ENCODE measurements at places on chromosomes 12 and 14.

DNA sequence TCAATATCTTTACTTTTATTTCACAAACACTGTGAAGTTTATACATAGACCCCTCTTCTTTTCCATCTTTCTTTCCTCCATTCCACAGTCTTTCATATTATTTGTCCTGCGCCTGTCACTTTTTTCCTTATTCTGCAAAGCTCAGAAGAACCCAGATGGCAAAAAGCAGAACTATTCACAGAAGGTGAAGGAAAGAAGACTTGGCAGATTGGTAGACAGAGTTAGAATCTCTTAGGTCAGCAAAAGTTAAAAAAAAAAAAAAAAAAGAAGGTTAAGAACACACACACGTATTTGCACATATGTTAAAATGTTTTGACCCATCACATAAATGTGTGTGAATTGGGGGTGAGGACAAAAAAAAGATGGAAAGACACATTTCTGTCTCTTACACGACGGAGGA lies 50.3 kb upstream of the ABCC9 start:
- DNase-seq, result no peak

DNA sequence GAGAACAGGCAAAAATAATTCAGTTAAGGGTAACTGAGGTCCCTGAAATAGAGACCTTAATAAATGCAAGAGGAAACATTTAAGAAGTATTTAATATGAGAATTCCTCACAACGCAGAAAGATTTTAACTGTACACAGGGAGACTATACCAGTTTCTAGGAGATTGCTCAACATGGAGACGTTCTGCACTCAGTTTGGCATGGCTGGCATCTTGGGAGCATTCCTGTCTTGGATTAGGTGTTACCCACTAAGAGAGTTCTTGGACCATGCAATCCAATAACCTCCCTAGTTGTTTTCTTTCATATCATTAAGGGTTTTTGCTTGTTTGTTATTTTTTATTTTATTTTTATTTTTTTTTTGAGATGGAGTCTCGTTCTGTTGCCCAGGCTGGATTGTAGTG lies 302.4 kb downstream of the NELL2 start:
- DNase-seq, result no peak

DNA sequence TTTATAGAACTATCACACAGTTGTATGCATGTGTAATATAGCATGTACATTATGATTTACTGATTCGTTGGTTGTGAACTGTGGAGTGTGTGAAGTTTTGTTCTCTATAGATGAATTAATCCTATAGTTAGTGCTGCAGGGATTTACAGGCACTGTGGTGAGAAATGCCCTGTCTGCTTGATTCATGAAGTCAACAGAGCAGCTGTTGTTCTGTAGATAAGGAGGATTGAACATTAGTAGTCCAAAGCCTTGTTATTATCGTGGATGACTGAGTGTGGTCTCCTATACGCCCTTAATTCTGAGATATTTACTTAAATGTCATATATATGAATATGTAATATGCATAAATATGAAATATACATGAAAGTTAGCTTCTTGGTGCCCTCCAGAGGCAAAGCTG lies 98.3 kb downstream of the DNAH10 start:
- no peak for DNase-seq

DNA sequence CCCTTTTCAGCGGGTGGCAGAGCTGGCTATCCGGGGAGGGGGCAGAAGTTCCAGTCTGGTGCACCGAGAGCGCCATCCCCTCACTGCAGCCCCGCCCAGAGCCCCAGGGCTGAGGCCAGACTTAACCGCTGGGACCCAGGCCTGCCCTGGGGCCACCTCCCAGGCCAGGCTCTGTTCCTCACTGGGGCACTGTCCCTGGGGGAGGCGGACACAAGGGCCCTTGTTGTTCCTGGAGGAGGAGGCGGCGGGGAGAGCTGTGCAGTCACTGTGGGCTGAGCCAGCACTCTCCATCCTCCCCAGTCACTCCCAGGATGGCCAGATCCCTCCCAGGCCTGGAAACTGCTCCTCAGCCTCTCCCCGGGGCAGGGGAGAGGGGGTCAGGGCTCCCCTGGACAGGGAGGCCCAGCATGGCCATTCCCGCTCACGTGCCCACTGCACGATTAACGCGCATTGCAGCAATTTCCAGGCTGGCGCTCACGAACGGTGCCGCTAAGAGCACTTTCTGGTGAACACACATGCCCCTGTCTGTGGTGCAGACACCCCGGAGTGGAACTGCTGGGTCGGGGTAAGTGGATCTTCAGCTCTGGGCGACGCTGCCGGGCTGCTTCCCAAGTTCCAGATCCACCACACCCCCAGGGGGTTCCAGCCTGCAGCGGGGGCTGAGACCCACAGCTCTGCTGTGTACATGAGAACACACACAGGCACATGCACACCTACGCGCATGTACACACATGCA lies 89.8 kb upstream of the SFSWAP start:
- DNase-seq, result no peak

DNA sequence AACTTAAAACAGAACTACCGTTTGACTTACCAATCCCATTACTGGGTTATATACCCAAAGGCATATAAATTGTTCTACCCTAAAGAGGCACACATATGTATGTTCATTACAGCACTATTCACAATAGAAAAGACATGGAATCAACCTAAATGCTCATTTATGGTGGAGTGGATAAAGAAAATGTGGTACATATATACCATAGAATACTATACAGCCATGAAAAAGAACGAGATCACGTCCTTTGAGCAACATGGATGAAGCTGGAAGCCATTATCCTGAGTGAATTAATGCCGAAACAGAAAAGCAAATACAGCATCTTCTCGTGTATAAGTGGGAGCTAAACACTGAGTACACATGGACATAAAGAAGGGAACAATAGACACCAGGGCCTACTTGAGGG lies 31.8 kb downstream of the TMEM229B start:
- DNase-seq, result no peak

GRCh38 chr14:68547305-68548193 lies 245.3 kb downstream of the ZFP36L1 start:
- no peak for DNase-seq

DNA sequence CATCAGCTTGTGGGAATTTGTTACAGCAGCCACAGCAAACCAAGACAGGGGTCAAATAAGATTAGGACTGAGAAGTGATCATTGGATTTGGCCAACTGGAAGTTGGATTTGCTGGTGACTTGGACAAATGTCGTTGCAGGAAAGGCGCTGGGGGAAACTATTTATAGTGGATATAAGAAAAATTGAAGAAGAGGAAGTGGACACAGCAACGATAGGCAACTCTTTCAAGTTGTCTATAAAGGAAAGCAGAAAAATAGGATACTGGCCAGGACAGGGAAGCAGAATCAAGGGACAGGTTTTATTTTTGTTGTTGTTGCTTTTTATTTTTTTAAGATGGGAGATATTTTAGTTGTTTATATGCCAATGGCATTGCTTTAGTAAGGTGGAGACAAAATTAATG lies 56.2 kb upstream of the RTRAF start:
- DNase-seq, result no peak

DNA sequence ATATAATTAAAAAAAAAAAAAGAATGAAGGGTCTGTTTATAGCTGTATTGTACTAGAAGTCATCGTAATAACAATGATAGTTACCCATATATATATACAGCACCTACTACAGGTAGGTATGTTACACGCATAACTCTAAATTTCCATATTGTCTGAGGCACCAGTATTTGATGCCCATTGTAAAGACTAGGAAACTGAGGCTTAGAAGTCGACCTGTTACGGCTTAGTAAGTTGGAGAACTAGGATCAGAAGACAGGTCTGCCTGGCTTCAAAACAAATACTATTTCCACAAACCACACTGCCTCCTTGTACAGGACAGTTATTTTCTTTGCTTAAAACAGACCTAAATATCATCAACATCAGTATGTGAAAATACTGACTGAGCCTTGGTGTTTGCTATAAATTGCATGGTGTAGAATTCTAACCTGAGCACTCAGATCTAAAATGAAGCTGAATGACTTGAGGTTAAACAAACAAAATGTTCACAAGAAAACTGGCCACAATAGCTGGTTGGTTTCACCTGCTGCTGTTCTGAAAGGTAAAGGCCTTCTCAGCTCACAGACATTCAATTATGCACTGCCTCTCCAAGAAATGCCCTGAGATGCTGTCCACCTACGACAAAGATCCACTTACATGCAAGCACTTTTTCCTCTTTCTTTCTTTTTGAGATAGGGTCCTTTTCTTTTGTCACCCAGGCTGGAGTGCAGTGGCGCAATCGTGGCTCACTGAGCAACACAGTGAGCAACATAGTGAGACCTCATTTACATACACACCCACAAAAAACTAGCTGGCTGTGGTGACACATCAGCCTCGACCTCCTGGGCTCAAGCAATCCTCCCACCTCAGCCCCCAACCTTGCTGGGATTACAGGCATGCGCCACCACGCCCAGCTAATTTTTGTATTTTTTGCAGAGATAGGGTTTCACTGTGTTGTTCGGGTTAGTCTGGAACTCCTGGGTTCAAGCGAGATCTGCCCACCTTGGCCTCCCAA lies 35.7 kb downstream of the SSH1 start:
- DNase-seq, result no peak

GRCh38 chr12:43676183-43676813 lies 82.3 kb downstream of the PUS7L start:
- peak; percentile 8 for DNase-seq

- no peak for DNase-seq
These were observed 101.6 kb downstream of the SOX5 start for GRCh38 chr12:23847857-23848256.

DNA sequence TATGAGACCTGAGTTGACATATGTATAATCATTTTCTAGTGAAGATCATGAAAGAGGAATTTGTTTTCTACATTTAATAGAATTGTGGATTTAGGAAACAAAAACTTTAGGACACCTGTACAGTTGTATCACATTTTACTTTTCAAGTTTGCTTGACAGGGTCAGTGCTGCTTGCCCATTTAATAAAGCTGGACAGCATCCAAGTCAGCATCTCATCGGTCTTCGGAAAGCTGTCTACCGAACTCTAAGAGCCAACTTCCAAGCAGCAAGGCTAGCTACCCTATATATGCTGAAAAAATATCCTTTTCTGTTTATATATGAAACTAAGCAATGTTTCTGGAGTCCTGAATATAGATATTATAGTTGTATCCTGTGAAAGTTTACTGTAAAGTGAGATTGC lies 52.3 kb downstream of the VEZT start:
- no peak for DNase-seq

DNA sequence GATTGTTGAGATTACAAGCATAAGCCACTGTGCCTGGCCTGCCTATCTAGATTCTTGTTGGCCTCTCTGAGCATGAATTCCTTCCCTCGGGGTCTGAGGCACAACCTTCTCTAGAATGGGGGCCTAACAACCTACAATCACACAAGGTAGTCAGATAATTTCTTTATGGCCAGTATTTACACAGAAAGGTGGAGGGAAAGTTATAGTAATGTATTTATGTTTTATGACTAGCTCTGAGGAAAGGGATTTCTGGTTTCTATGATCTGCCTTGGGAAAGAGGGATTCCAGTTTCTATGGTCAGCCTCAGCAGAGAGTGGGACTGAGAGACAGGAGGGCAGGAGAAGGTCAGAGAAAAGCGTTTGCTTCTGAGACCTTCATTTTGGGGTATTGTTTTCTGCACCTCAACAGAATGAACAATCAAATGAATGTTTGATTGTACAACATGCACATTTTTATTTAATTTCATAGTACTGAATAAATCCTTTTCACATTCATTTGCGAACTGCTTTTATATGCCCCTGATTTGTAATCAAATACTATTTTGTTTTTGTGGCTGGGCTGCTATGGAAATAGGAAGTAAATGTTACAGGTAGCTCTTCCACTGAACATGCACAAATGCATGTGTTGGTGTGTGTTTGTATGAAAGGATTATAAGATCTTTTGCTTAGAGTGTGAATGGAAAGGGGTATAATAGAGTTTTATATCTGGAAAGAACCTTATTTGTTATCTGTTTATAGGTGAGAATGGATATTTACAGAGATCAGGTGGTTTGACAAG lies 499.7 kb upstream of the RGS6 start:
- DNase-seq, result no peak

GRCh38 chr12:9729082-9729481 lies 3.8 kb downstream of the CLECL1 start:
- no peak for DNase-seq

DNA sequence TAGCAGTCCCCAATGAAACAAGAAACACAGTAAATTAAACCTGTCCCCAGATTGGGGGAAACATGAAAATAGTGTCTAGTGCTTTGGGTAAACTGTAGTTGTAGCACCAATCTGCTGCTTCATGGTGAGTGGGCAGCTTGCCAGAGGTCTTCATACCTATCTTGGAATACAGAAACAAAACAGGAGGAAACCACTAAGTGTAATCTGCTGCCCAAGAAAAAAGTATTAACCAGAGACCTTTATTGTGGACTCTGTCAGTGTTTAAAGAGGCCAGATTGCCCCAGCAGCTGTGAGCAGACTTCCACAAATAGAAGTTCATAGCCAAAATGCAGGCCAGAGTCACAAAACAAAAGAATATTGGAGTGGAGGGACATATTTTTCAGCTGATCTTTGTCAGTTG lies 2.3 kb downstream of the ISCU start:
- DNase-seq, result no peak

DNA sequence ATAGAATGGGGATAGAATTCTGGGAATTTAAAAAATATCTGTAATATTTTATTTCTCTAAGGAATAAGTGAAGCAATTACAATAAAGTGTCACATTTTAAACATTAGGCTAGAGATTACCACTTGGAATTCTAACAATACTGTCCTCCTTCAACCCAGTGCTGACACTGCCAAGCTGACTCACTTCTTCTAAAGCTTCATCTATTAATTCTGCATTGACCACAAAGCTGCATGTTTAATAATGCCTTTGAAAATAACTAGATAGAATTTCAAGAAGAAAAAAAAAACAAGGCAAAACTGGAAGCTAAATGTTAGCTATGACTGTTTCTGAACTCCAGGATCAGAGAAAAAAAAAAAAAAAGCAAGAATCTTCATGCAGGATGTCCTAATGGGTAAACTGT lies 970.7 kb upstream of the FBXO33 start:
- DNase-seq, result no peak

- DNase-seq, result peak; percentile 47
These were observed 68.5 kb downstream of the FBXO34 start for GRCh38 chr14:55339770-55340169.

DNA sequence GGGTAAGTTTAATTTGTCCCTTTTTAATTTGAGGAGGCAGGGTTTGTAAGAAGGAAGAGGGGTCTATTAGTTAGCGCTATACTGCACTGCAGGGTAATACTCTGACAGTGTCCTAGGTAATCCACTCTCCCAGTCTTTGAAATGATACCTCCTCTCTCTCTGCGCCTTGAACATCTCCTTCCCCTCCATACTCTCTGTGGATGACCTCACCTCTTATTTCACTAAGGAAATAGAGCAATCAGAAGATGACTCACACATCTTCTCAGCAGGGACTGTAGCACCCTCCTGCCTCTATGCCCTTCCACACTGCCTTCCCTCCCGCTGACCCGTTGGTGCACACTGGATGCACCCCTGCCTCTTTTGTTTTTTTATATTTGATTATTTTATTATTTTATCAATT lies 94.2 kb downstream of the GRIP1 start:
- DNase-seq, result no peak

DNA sequence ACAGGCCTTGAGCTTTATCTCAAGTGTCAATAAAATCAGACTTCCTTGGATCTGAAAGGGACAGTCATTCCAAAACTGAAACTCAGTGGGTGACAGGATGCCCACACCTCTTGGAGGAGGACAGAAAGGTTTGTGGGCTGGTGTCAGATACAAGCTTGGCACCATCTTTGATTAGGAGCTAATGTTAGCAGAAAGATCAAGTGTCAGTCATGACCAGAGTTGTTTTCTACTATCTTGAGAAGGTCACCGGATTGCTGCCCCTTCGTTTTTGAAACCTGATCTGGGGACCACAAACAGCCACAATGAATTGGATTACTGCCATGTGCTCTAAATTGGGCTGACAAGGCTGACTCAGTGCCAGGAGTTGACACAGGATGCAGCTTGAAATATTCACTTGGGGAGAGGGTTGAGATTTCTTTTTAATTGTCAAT lies 88.3 kb downstream of the OTOGL start:
- DNase-seq, result no peak
